ENCODE measurements at places on chromosomes 6 and 20. TPM values are rescaled to one million over a fixed set of nuclear protein-coding genes. Genes with fewer than 3 reads are reported as not detected.

MRAP2 gene
- total RNA-seq: not detected

VSTM2L gene
- 0.46 TPM for total RNA-seq

SOX18 gene
- total RNA-seq: 0.07 TPM

SLC4A11 gene
- total RNA-seq: 4.9 TPM

DNA sequence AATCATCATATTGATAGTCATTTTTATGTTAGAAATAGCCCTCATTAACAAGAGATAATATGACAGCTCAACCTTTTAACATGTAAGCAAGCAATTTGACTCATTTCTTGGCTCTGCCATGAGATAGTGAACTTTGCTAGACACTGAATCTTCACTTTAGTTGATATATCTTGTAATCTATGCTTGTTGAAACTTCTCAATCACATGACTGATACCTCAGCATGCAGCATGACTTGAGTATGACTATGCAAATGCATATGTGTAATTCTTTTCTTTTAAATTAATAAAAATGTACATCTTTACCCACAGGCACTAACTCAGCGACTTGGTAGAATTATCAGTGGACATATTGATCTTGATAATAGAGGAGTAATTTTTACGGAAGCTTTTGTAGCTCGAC is 6.6 kb downstream of the UFL1 start:
- DNase-seq: no peak

- no peak for DNase-seq
Observed at GRCh38 chr6:137202078-137202477, 17.1 kb downstream of the IFNGR1 start.

- no peak for DNase-seq
Observed at GRCh38 chr6:115362234-115362633, 698.5 kb downstream of the FRK start.

- DNase-seq: no peak
Observed at GRCh38 chr6:135289816-135290215, 108.7 kb downstream of the MYB start.

- DNase-seq: no peak
Observed at GRCh38 chr6:97969065-97969464, 686.0 kb upstream of the MMS22L start.

Measured in kidney epithelial cell (primary cell).